ENCODE measurements at places on chromosomes 6 and 20. TPM values are rescaled to one million over a fixed set of nuclear protein-coding genes. Genes with fewer than 3 reads are reported as not detected.
A peak's percentile ranks its signal among the peaks of the same experiment; 100 is the strongest.

GRCh38 chr20:21361266-21361665 is 36.1 kb downstream of the NKX2-4 start:
- peak; percentile 43 for DNase-seq

GRCh38 chr20:20395903-20396568 is 28.1 kb downstream of the INSM1 start:
- no peak for DNase-seq

GRCh38 chr20:12824328-12825225 is 184.2 kb upstream of the SPTLC3 start:
- DNase-seq, result no peak

DNA sequence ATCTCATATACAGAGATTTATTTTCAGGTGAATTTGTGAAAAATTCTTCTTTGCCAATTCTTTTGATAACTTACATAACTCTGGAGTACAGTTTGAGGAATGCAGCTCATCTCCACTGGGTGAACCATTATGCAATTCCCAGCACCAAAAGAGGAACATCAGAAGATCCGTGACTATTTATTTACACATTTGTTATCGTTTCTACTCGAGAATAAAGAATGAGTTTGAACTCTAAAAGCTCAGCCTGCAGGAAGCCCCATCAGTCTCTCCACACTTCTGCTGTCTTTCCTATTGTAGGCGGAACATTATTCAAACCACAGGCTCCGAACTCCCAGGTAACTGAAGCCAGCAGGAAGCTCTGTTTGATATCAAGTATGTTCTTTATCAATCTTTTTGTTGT is 95.9 kb upstream of the IFNGR1 start:
- DNase-seq, result no peak

- DNase-seq, result no peak
Observed at GRCh38 chr6:131381052-131381708, 191.8 kb upstream of the ARG1 start.

DNA sequence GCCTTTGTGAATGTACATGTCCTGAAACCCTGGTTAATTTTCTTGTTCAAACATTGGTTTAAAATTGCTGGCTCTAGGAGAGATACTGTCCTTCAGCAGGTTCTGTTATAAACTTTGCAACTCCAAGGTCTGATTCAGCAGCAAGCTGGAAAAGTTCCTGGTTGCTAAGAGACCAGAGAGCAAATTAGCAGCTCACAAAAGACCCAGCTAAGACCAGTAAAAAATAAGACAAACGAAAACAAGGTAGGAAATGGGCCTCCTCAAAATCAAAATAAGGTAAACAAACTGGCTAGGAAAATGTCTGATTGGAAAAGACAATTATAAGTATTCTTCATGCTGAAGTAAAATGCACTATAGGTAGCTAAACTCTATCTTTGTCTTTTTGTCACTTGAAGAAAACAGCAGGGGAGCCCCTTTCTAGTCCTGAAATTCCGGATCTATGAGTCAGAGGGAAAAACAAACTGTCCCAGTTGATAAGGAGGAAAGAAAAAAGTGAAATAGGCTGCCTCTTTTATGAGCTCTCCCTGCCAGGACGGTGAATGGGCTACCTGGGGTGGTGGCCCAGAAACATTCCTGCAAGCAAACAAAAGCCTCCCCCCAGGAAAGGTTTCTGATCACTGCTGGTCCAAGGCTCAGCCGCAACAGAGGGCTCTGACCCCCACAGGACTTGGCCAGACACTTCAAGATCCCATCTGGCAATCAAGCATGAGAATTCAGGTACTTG is 41.6 kb downstream of the UNC5CL start:
- DNase-seq, result peak; percentile 83

Gene TP53TG5
- total RNA-seq, result under 0.01 TPM

- no peak for DNase-seq
Observed at GRCh38 chr6:13328875-13329183, 492 bp upstream of the TBC1D7 start.

Gene KIF6
- 0.83 TPM for total RNA-seq

Gene PHACTR2
- total RNA-seq, result 25.2 TPM

GRCh38 chr20:3183896-3184612 is 10.7 kb upstream of the LZTS3 start:
- no peak for DNase-seq

Gene CYP21A2
- total RNA-seq, result not detected

GRCh38 chr6:158711264-158711663 is 61.4 kb downstream of the SYTL3 start:
- DNase-seq, result peak; percentile 50

DNA sequence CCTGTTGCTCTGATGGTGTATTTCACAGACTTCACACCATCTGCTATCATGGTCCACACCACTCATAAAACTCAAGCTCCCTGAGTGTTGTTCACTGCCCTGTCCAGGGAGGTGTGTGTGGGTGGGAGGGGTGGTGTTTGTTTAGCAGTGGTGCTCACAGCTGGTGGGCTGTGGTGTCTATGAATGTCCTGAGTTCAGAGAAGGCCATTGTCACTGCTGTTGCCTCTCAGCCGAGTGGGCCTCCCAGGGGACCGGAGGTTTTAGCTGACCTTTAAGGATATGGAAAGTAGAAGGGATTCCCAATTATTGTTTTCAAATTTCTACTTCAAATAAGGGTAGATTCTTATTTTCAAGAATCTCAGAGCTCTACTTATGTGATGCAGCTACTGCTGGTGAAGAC is 45.6 kb downstream of the DTD1 start:
- DNase-seq, result no peak

DNA sequence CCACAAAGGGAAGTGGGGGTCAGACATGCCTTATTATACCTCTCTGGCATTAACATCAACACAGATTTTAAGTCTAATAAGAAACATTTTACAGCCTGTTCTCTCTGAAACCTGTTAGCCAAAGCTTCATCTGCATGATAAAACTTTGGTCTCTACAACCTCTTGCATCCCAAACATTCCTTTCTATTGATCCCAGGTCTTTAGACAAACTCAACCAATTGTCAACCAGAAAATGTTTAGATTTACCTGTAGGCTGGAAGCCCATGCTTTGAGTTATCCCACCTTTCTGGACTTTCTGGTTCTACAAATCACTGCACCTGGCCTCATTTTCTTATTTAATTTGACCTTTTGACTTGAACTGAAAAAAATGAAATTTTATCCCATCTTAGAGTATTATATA is 20.8 kb downstream of the MCM8 start:
- DNase-seq, result no peak

GRCh38 chr20:38153401-38153800 is 11.7 kb downstream of the TGM2 start:
- DNase-seq, result no peak

DNA sequence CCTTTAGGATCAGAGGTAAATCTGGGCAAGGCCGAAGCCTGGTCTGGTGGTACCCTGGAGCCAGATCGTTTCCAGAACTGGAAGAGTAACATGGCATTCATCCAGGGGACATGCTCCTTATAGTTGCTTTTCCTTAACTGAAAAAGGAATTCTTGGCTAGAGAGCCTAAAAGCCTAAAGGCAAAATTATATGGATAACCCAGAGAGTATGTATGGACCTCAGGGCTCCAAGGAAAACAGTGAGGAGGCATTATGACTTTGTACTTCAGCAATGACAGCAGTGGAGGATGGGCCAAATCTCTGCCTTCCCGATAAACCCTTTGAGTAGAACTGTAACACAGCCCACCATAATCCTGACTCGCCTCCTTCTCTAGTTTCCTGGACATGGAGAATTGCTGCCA is 29.3 kb downstream of the ARHGAP18 start:
- DNase-seq, result no peak

- DNase-seq, result no peak
Observed at GRCh38 chr6:106525107-106525881, 104.0 kb downstream of the RTN4IP1 start.

DNA sequence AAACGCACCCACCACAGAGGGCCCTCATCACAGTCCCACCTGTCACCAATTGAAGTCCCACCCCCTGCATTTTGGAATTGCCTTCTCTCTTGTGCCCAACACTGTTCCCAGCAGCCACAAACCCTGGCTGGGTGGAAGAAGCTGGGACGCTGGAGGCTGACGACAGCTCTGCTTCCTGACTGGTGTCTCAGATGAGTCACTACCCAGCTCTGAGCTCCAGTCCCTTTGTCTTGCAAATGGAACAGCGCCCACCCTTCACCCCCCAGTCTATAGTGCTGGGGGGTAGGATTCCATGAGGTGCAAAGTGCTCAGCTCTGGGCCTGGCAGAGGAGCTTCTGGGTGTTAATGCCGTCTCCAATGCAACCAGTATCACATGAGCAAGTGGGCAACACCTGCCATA is 85.3 kb downstream of the DLGAP4 start:
- peak; percentile 6 for DNase-seq

Gene CDSN
- not detected for total RNA-seq

GRCh38 chr6:28355743-28356665 is 6.3 kb downstream of the ZKSCAN3 start:
- DNase-seq, result peak; percentile 87

Gene LRFN2
- total RNA-seq, result not detected

GRCh38 chr6:136007345-136007744 is 155.8 kb downstream of the PDE7B start:
- no peak for DNase-seq

DNA sequence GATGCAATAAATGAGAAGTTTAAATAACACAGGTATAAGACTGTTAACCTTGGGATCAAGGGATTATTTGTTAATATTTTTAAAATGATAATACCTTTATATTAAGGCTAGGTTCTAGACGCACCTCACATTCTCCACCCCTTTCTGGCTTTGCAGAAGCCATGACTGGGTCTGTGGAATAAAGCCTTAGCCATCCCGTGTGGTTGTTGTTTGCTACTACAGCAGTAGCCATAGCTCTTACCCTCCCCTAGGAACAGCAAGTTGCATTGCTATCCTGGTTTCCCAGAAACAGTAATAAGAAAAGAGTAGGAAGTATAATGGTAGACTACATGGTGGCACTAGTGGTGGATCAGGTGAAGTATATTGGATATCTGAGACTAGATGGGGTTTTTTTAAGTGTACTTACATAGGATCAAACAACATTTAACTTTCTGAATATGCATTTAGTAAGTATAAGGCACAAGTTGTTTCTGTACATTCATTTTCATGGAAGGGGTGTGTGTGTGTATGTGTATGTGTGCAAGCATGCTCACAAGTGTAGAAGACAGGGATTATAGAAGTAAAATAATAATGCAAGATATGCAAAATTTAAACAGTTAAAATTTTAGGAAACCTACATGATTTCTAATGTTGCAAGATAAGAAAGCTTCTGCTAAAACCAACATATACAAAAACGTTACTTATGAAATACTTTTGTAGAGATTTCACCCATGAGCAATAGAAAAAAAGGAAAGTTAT is 384.2 kb downstream of the PRKN start:
- no peak for DNase-seq

GRCh38 chr20:59403261-59403961 is 103.0 kb downstream of the EDN3 start:
- no peak for DNase-seq

GRCh38 chr6:30740540-30740870 is 2.0 kb downstream of the FLOT1 start:
- no peak for DNase-seq

DNA sequence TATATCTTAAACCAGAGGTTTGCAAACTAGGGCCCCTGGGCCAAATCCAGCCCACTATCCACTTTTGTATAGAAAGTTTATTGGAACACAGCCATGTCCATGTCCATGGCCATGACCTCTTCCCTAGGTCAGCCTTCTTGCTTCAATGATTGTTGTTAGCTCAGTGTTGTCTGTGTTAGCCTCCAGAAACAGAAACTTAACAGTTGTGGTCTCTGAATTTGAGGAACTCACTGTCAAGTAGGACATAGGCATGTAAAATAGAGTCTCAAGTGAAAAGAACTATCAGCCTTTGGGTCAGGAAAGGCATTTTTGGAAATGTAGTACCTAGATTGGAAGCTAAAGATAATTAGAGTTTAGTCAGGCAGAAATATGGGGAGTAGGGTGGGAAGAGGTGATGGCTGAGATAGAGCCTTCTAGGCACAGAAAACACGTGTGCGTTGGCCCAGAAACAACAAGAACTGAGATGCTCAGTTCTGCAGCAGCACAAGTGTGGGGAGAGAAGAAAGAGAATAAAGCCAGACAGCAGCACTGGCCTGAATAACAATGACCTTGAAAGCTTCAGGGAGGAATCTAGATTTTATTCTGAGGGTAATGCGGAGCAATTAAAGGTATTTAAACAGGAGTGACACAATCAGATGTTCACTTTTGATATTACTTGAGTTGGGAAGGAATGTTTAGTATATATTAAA is 87.0 kb upstream of the OLIG3 start:
- no peak for DNase-seq

DNA sequence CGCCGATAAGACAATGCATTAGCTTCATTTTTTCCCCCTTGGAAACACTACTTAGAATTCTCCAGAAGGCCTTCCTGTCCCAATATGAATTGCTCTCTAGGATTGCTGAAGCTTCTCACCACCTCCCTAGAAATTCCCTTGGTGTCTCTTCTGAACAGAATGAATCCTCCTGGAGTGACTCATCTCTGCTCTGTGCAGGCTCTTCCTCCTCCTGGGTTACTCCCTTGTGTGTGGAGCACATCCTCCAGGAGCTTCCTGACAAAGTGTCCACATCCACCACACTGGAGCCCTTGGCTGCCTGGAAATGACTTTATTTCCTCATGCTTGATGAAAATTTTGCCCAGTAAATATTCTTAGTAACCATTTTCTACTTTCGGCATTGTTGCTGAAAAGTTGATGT is 54.4 kb downstream of the DTNBP1 start:
- DNase-seq, result peak; percentile 74

- peak; percentile 64 for DNase-seq
Observed at GRCh38 chr6:7535498-7535897, 6.0 kb upstream of the DSP start.

- DNase-seq, result peak; percentile 4
Observed at GRCh38 chr6:23089981-23090380, 520.6 kb downstream of the HDGFL1 start.

DNA sequence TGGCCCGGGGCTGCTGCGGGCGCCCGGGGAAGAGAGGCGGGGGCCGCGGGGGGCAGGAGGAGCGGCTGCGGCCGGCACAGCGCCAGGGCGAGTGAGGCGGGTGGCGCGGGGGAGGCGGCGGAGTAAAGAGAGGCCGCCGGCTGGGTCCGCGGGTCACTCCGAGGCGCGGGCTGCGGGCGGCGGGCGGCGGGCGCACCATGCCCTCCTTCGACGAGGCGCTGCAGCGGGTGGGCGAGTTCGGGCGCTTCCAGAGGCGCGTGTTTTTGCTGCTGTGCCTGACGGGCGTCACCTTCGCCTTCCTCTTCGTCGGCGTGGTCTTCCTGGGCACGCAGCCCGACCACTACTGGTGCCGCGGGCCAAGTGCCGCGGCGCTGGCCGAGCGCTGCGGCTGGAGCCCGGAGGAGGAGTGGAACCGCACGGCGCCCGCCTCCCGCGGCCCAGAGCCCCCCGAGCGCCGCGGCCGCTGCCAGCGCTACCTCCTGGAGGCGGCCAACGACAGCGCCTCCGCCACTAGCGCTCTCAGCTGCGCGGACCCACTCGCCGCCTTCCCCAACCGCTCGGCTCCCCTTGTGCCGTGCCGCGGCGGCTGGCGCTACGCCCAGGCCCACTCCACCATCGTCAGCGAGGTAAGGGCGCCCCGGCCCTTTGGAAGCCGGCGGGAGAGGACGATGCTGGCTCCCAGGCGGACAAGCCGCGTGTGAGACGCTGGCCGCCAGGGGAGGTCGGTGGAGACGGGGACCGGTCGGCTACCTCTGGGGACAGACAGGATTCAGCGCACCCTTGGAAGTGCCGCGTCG is at the start of gene SLC22A3:
Gene SLC22A3 (plus strand): TSS at position 156 of the 797 bp plus-strand sequence. CDS start 42 bp downstream, at position 198.
- DNase-seq, result peak; percentile 44
